Urothelium cell line (cell line): ENCODE measurements at places on chromosomes 4 and X.
A peak's percentile ranks its signal among the peaks of the same experiment; 100 is the strongest.

DNA sequence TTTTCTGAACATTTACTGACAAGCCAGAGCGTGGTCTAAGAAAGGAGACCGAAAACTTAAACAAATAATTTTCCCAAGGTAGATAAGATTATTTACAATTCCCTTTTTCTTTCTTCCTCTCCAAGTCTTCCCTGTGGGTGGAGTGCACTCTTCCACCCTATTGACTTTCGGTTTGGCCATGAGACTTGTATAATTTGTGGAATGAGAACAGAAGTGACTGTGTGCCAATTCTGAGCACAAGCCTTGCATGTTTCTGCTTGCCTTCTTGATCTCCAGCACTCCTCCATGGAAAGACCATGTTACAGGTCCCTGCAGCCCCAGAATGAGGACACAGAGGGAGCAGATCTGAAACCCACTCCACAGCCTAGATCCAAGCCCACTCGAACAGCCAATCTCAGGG, 150.0 kb upstream of the HPGD start:
- DNase-seq, result no peak

- no peak for DNase-seq
Observed at GRCh38 chrX:104130808-104131207, 18.5 kb downstream of the ZCCHC18 start.

DNA sequence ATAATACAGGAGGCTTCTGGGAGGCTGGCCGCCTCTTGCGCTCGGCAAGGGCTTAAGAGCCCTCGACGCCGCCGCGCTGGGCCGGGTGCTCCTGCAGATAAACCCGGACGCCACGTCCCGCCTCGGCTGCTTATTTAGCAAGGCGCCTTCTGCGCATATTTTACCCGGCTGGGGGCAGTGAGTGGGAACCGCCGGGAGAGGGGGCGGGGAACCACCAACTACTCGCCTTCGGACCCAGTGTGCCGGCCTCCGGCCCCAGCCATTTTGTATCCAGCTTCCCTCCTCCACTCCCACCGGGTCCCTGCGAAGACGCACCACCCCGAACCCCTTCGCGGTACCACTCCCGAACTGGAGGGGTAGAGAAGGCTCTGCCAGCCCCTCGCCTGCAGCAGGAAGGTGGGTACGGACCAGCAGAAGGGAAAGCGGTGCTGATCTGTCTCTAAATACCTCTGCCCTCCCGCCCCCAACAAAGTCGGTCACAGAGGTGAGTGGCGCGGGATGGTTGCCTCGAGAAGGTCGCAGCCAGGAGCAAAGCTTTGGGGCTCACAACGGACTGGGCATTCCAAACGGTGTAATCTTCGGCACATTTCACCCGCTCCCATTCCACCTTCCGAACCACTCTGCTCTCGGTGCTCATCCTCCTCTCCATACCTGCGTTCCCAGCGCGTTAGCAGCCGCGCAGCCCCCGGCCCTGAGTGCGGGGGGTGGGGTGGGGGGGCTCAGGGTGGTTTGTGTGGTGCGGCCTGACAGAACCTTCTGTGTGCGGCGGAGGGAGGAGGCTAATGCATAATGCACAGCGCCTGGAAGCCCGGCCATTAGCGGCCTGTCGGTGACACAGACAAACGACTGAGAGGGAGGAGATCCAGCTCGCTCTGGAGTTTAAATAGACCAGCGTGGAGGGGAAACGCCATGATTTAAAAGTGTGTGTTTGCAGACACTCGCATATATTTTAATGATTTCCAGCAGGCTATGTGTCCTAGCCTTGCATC, 4.9 kb upstream of the BCOR start:
- DNase-seq, result no peak

GRCh38 chrX:119008110-119008744, 33.8 kb downstream of the LONRF3 start:
- peak; percentile 21 for DNase-seq

- no peak for DNase-seq
Observed at GRCh38 chr4:160510928-160511327, 1408.0 kb downstream of the RAPGEF2 start.

- no peak for DNase-seq
Observed at GRCh38 chr4:1590244-1590643, 93.9 kb downstream of the FAM53A start.

DNA sequence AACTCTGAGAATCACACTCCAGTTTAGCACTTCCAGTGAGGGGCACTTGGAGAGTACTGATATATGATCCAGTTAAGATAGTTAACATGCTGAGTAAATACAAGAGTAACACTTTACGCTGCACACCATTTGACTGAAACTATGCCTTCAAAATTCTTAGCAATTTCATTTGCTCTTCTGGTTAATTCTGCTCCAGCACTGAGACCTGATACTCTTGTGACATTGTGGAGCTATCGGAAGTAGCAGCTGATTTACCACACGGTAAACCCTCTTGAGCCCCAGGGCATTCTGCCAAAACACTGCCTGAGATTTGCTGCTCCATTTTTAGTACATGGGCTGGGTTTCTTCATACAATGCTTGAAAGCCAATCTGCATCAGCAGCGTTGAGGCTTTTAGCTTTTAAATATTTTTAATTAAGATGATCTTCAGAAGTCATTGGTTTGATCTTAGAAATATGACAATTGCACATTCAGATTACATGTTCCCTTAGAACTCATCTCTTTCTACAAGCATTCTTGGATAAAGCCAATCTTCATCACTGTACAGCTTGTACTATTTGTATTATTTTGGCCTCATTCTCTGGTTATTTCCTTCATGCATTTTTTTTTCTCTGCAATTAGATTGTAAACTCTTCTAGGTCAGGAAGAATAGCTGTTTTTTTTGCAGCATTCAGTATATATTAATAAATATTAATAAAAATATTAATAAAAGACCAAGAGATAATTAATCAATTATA, 67.8 kb upstream of the ETNPPL start:
- DNase-seq, result no peak

GRCh38 chr4:41427306-41427882, 110.6 kb upstream of the LIMCH1 start:
- DNase-seq, result no peak

GRCh38 chr4:3239998-3240920, 8.7 kb upstream of the MSANTD1 start:
- DNase-seq, result no peak
